ENCODE measurements at places on chromosomes 6 and 20.

DNA sequence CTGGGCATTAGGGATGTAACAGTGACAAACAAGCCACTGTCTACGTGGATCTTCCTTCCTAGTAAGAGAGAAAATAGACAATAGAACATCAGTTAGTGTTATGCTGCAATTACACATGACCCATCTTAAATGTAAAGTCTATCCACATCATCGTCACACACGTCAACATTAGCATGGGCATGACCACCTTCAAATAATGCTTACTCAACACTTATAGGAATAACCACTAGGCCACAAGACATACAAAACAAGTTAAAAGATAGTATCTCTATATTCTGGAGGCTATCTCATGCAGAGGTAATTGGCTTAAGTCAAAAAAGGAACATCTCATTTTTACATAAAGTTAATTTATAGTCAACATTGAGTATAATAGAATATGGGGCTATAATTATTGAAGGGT is 156.5 kb downstream of the MOXD1 start:
- DNase-seq = no peak

DNA sequence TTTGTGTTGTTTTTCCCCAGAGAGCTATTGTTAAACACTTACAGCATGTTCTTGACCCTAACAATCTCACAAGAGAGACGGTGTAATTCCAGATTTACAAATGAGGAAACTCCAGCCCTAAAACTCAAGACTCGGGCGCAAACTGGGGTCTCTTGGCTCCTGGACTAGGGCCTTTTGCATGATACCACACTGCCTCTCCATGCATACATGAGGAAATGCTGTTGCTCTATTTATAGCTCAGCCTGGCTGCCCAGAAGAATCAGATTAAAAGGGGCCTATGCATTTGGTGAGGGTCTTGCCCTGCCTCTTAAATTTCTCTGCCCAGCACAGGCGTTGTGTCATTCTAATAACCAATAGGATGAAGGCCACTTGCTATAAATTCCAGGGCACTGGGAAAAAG is 30.5 kb upstream of the SNRPB2 start:
- no peak for DNase-seq

DNA sequence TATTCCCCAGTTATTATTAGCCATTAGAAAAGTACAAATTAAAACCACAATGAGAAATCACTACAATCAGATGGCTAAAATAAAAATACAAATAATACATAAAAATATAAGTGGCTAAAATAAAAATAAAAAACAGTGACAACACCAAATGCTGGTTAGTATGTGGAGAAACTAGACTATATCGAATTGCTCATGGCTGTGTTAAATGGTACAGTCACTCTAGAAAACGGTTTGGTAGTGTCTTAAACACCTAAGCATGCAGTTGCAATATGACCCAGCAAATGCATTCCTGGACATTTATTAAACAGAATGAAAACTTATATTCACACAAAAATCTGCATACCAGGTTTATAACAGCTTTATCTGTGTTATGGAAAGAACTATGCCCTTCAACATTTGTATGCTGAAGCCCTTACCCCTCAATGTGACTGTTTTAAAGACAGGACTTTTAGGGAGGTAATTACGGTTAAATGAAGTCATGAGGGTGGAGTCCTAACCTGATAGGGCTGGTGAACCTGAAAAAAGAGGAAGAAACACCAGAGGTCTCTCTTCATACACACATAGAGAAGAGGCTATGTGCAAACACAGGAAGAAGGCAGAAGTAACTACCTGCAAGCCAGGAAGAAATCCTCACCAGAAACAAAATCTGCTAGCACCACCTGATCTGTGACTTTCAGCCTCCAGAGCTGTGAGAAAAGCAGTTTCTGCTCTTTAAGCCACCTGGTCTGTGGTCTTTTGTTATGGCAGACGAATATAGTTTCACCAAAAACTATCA is 84.9 kb downstream of the ASCC3 start:
- no peak for DNase-seq

DNA sequence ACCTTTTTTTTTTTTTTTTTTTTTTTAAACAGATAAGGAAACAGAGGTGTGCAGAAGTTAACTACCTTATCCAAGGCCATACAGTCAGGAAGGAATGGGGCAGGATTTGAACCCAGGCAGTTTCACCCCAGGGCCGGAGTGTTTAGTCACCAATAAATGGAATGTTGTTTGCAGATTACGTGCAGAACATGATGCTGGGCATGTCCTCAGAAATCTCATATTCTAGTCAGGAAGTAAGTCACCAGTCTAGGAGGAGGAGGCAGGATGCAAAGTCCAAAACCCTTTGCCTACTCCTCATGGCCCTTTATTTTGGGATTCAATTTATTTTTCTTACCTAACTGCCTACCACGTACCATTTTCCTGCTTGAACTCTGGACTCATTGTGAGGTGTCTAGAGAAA is 57.1 kb upstream of the LRRC1 start:
- no peak for DNase-seq

DNA sequence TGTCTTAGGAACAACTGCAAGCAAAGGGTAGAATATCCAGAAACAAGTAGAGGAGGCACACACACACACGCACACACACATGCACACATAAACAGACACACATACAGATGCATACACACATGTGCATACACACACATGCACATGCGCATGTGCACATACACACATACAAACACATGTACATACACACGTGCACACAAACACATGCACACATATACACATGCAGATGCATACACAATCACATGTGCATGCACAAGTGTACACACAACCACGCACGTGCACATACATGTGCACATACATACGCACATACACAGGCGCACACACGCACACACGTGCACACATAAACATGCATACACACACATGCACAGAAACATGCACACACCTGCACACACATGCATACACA is 206.5 kb upstream of the OPRM1 start:
- no peak for DNase-seq

DNA sequence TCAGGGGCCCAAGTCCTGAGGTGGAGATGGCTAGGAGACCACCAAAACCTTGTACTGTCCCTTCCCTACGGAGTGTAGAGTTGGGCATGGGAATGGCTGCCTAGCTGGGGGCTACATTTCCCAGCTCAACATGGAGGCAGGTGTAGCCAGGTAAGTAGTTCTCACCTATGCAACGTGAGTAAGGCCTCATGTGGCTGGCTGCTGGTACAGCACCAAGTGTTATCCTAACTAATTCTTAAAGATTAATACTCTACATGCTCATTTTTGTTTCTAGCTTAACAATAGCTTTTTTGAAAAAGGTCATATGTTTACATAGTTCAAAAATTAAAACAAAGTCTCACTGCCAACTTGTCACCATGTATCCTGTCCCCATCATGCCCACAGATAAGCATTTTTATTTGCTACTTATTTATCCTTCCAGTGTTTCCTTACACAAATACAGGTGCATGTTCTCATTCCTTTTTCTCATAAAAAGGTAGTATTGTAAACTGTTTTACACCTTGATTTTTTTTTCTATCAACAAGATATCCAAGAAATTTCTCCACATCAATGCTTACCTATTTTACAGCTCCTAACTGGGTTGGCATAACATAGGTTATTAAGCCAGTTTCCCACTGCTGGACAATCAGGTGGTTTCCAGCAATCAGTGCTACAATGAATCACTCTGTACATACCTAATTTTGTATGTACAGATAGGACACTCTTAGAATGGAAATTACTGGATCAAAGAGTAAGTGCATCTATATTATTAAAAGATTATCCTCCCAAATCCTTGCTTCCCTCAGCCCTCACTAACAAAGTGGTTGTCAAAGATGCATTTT is 25.5 kb downstream of the ABHD12 start:
- DNase-seq = no peak

DNA sequence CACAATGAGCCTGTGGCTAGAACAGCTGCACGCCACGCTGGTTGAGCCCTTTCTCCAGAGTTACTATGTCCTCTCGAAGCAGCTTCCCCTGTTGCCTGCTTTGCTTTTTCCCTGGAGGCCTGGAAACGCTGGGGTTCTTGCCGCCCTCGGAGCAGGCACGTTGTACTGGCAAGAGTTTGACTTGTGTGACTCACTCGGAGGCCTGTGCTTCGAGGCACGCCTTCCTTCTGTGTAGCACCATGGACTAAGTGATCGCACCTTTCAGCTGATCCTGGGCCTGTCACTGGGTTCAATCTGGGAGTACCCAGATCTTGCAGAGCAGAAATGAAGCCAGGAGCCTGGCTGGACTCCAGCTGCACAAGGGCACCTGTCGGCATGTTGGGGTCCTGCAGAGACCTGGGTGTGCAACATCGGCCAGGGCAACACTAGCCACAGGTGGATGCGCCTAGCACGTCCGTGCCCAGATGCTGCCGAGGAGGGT is 5.2 kb downstream of the INSM1 start:
- DNase-seq = no peak

DNA sequence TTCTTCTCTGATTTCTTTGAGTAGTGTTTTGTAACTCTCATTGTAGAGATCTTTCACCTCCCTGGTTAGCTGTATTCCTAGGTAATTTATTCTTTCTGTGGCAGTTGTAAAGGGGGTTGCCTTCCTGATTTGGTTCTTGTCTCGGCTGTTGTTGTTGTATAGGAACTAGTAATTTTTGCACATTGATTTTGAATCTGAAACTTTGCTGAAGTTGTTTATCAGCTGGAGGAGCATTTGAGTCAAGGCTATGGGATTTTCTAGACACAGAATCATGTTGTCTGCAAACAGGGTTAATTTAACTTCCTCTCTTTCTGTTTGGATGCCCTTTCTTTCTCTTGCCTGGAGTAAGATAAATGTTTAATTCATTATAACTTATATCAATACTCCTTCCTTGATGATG is 86.4 kb downstream of the OLIG3 start:
- DNase-seq = no peak

DNA sequence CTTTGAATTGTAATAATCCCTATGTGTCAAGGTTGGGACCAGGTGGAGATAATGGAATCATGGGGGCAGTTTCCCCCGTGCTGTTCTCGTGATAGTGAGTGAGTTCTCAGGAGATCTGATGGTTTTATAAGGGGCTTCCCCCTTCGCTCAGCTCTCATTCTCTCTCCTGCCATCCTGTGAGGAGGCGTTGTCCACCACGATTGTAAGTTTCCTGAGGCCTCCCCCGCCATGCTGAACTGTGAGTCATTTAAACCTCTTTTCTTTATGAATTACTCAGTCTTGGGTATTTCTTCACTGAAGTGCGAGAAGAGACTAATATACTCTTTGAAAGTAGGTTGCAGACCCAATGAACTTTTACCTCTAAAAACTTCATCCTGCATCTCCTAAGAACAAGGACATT is 39.2 kb upstream of the KCNG1 start:
- peak; percentile 60 for DNase-seq

DNA sequence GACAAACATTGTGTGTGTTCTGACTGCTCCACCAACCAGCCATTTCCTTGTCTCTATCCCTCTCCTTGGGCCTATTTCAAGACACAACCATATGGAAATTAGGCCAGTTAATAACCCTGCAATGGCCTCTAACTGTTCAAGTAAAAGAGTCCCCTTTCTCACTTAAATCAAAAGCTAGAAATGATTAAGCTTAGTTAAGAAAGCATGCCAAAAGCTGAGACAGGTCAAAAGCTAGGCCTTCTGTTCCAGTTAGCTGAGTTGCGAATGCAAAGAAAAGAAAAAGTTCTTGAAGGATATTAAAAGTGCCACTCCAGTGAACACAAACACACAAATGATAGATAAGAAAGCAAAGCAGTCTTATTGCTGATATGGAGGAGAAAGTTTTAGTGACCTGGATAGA is 22.5 kb downstream of the SERINC1 start:
- no peak for DNase-seq

- DNase-seq = no peak
Observed at GRCh38 chr6:44225579-44226325, 2.4 kb downstream of the SLC29A1 start.

DNA sequence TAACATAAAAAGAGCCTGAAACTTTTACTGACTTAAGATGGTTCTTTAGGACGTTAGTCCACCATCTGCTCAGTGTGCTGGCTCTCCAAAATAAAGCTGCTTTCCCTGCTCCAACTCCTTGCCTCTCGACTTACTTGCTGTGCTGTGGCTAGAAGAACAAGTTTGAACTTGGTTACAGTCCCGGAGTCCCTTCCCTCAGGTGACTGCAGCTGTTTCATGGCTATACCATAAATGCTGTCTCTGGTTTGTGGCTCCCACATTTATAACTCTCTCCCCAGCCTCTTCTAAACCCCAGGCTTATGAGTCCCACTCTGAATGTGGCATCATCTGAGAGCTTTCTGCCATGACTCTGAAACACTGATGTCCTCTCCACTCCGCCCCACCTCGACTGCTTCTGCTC is 306.4 kb upstream of the PRND start:
- no peak for DNase-seq

GRCh38 chr6:142833054-142833453 is 111.9 kb downstream of the HIVEP2 start:
- no peak for DNase-seq

DNA sequence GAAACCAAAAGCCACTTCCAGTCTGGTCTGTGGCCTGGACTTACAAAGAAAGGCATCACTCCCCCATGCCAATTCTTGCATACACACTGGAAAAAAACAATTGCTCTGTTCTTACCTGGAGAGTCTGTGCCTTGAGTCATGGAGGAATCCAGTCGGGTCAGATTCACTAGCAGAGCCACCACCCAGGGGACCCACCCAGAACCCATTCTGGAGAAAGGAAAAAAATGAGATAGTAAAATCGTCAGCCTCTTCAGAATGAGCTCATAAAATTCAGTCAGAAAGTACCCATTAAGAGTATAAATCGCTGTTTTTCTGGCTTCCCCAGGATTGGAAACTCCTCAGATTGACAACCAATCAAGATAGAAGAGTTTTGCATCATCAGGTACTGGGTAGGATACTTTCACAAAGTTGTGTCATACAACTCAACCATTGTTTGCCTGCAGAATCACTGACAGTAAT is at the start of gene HLA-DOB:
HLA-DOB (minus strand) TSS at position 257 of the 459 bp plus-strand sequence; CDS start at position 206, 51 bp downstream.
- no peak for DNase-seq

GRCh38 chr6:14468647-14469321 is 351.2 kb downstream of the CD83 start:
- no peak for DNase-seq

- no peak for DNase-seq
Observed at GRCh38 chr6:139748353-139749146, 374.1 kb upstream of the CITED2 start.

DNA sequence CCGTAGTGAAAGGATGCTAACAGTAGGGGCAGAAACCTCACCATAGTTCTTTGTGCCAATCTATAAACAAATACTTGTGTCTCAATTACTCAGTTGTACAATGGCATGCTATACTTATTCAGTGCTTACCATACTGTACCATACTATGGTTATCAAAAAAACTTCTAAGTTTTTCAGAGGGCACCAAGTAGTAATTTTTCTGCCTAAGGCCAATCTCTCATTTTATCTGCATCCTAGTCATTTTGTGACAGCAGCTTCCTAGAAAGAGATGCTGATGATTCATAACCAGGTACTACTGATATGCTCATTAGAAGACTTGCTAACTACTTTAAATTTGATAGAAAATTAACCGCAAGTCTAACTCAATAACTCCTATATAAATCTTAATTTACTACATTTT is 42.9 kb downstream of the TMEM244 start:
- DNase-seq = no peak

DNA sequence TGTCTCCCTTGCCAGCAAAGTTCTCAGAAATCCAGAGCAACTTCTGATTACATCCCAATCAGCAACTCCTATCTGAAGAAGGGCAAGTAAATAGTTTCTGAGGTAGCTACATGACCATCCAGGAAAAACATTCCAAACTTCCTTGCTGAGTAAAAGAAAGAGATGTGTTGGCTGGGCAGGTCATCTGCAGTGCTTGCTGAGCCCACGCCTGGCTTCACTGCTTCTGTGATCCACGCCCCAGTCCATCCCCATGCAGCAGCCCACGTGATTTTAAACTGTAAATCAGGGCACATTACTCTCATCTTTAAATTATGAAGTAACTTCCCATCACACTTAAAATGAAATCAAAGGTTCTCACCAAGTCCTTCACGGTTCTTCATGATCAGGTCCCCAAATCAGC is 603.6 kb downstream of the QKI start:
- DNase-seq = no peak

All from stimulated activated CD4-positive, alpha-beta T cell treated with anti-CD3 and anti-CD28 coated beads, Interleukin-4, amount 100 ng/mL, for 48 hours (primary cell).